GM04503 (cell line): ENCODE measurements at places on chromosomes 2 and 18.
A peak's percentile ranks its signal among the peaks of the same experiment; 100 is the strongest.

- no peak for DNase-seq
These were observed 203.0 kb upstream of the PXDN start for GRCh38 chr2:1947316-1947715.

GRCh38 chr2:232779934-232780333 lies 3.6 kb upstream of the KCNJ13 start:
- no peak for DNase-seq

- DNase-seq = no peak
These were observed 285.6 kb upstream of the ACVR2A start for GRCh38 chr2:147559070-147559725.

- no peak for DNase-seq
These were observed 116.0 kb downstream of the MAP3K20 start for GRCh38 chr2:173191601-173192000.

DNA sequence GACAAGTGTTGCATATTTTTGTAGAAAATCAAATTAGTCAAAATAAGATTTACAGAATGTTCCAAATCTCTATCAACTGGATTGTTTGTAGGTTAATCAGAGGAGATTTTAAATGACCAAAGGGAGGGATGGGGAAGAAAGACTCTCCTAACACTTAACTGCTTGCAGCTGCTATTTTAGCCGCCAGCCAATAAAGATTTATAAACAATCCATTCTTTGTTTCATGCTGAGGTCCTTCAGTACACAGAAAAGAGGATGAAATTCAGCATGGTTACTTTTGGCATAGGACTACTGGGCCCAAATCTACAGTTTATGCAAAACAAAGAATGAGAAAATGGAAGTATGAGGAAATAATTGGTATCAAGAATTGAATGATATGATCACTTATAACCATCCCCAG lies 86.4 kb upstream of the FN1 start:
- DNase-seq = no peak

- no peak for DNase-seq
These were observed 42.8 kb downstream of the SCRN3 start for GRCh38 chr2:174438146-174438886.

DNA sequence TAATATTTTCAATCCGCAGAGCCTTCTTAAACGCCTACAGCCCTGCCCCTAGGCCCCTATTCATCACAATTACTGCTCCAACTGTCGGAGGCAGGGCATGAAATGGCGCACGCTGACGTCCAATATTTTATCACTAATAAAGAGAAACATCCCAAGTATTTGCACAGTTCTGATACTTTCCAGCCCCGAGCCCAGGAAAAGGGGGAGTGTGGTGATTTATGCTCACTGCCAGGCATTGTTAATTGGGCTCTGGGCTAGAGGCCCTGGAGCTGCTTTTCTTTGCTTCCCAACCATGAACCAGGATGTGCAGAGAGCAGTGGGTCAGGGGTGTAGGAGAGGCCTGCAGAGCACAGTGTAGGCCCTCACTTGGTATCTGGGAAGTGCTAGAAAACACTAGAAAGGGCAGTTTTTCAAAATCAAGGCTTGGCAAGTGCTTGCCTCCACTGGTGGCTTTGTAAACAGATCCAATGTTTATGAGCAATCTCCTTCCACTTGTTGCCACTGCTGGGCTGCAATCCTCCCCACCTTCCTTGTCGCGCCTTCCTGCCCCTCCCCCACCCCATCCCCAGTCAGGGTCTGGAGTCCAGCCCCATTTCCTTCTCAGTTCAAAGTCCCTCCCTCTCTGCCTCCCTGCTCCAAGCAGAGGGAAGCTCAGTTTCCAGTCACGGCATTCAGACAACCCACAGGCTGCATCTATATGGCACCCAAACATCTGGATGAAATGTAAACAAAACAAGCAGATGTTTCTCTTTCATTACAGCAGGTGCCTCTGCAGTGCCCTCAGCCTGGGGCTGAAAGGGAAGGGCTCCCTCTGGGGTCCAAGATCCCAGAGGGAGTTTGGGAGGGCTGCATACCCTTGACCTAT lies 83.9 kb upstream of the PKDCC start:
- peak; percentile 34 for DNase-seq

DNA sequence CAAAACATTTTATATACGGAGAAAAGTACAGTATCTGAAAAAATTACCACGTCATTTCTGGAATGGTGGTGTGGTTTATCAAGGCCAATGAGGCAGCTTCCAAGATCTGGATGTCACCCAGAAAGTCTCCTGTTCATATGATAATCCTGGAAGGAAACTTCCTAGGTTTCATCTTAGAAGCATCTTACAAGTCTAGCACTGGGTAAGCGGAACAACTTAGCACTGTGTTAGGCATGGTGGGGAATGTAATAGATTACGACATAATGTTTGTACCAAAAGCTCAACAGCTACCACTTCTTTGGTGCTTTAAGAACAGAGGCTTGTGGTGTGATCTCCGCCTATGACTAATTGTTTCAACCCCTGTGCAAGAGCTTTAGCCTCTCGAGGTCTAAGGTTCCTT lies 63.1 kb upstream of the LYPD1 start:
- DNase-seq = no peak

GRCh38 chr2:240433973-240434727 lies 1.3 kb upstream of the GPC1 start:
- DNase-seq = peak; percentile 90

- no peak for DNase-seq
These were observed 60.0 kb upstream of the RPE start for GRCh38 chr2:209942426-209942825.

GRCh38 chr2:32229635-32230034 lies 35.1 kb downstream of the NLRC4 start:
- DNase-seq = no peak

DNA sequence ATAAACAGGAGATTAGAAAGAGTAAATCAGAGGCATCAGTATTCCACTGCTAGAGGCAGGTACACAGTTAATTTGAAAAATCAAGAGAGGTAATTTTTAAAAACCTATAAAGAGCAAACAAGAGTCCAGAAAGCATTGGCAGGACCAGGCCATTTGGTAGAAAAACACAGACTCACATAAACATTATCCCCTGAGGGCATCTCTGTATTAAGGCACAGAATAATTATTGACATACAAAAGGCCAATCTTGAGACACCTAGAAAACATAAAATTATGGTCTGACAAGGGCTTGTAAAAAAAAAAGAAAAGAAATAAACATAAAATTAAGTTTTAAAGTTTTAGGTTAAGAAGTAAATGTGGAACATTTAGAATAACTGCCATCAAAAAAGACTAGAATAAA lies 120.6 kb downstream of the OSBPL1A start:
- no peak for DNase-seq

DNA sequence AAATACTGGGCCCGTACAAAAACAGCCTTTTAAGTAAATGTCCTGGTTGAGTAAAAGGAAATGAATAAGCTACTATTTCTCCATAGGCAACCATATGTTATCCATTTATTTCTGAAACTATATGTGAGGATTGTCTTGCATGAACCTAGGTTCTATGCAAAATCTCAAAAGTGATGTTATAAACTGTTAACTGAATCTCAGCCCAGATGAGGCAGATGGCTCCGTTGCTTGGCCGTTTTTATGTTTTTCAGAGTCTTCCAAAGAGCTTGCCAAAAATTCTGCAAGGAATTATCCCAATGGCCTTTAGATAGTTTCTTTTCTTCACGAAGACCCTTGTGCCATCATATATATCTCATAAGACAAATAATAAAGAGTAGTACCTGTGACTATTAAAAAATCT lies 1669.5 kb upstream of the DDX18 start:
- no peak for DNase-seq

GRCh38 chr2:137522620-137523011 lies 441.7 kb upstream of the HNMT start:
- DNase-seq = no peak

- peak; percentile 34 for DNase-seq
These were observed 199.6 kb downstream of the VAPA start for GRCh38 chr18:10113121-10114022.

DNA sequence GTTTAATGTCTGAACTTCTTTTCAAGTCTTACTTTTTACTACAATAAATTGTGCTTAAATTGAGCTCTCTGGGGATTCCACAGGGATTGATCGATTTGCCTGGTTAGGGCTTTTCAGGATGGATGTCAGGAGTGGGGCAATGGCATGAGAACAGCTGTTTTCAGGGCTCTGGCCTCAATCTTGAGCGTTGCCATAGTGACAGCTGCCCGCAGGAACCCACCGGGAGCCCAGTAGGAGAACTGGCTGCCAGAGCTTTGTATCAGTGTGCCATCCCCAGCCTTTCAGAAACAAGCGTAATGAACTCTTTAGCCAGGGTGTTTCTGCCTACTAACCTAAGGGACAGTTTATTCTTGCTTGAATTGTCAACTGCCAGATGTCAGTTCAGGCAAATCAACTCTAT lies 93.5 kb downstream of the GALNT3 start:
- no peak for DNase-seq

GRCh38 chr2:15984368-15985255 lies 44.3 kb downstream of the MYCN start:
- no peak for DNase-seq

- DNase-seq = no peak
These were observed 154.7 kb upstream of the LRP1B start for GRCh38 chr2:142285480-142285879.

DNA sequence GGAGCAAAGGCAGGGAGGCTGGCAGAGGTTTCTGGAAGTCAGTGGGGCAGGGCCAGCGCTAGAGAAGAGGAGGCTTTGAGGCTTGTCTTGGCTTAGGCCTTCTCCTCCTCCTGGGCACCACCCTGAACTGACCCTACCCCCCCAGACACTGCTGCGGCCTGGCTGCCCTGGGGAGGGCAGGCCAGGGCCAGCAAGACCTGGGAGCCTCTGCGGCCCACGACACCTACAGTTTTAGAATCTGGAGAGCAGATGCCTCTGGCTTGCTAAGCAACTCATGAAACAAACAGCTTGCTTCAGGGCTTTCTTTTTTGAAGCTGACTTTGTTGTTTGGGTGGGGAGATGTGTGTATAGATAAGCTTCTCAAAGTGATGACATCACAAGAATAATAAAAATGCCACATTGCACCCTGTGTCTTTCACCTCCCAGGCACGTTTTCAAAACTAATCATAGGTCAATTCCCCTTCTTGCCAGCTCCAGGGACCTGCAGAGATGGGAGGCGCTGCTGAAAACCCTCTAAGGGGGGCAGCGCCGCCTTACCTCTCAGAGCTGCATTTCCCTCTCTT lies 46.2 kb upstream of the SMAD7 start:
- peak; percentile 95 for DNase-seq

GRCh38 chr2:148853458-148853857 lies 21.6 kb upstream of the KIF5C start:
- no peak for DNase-seq

GRCh38 chr2:68798569-68798968 lies 64.0 kb downstream of the ARHGAP25 start:
- no peak for DNase-seq

GRCh38 chr2:88537640-88538039 lies 85.1 kb upstream of the FOXI3 start:
- DNase-seq = no peak

DNA sequence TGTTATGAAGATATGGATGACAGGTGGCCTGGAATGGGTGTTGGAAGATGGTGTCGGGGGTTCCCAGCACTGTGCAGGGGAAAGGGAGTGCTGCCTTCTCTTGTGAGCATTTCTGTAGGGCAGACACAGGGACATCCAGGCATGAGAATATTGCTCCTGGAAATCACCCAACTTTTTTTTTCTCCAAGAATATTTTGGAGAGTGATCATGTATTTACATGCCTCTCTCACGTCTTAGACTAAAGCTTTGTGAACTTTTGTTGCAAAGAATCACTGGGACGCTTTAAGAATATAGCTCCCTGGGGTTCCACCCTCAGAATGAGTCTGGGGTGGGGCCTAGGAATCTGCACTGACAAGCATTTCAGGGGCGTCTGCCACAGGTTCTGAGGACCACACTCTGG lies 68.7 kb downstream of the VWA3B start:
- DNase-seq = no peak

- DNase-seq = no peak
These were observed 26.8 kb upstream of the SLC9A2 start for GRCh38 chr2:102592601-102593000.

- no peak for DNase-seq
These were observed 27.2 kb downstream of the FAHD2B start for GRCh38 chr2:97067279-97068004.

- peak; percentile 25 for DNase-seq
These were observed 131.3 kb downstream of the CCDC148 start for GRCh38 chr2:158325031-158325781.

DNA sequence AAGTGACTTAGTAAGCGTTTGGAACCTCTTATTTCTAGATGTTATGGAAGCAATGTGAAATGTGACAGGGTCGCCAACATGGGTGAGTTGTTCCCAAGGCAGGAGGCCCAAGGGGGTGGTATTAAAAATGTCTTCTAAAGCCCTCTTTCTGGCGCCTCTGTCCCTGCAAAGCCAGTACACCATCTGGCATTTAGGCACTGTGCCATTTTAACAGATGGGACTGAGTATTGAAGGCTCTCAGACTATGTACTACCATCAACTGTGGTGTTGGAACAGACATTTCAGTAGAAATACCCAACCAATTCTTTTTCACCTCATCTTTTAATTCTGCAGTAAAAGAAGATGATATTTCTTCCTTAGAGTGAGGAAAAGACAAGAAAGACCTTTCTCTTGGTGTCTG lies 384.5 kb upstream of the MMADHC start:
- no peak for DNase-seq

DNA sequence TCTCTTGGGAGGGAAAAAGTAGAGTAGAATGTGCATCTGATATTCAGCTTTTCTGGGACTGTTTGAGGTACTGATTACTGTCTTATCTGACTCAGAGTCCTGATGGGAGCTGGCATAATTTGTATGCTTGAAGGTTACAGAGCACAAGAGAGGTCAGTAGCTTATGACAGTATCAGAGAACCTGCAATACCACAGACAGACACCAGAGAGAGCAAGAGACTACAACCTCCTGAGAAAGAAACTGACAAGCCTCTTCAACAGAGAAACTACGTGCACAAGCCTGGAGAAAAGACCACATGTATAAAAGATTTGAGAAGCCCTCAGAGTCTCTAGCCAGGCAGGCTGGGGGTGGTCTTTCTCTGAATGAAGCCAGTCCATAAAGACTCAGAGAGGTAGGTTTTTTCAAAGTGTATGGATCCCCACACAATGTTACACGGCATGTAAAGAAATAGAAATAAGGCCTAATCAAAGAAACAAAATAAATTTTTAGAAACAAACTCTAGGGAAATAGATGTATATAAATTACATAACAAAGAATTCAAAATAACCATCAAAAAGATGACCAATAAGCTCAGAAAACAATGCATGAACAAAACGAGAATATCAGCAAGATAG lies 568.3 kb downstream of the LRRTM4 start:
- DNase-seq = no peak

GRCh38 chr2:199223791-199224190 lies 233.9 kb downstream of the SATB2 start:
- no peak for DNase-seq

- no peak for DNase-seq
These were observed 434.0 kb upstream of the SPHKAP start for GRCh38 chr2:228615496-228615895.

- DNase-seq = no peak
These were observed 71.3 kb upstream of the NRXN1 start for GRCh38 chr2:51103205-51103604.
